ENCODE measurements at places on chromosomes 12 and 14. TPM values are rescaled to one million over a fixed set of nuclear protein-coding genes. Genes with fewer than 3 reads are reported as not detected.
A peak's percentile ranks its signal among the peaks of the same experiment; 100 is the strongest.

DNA sequence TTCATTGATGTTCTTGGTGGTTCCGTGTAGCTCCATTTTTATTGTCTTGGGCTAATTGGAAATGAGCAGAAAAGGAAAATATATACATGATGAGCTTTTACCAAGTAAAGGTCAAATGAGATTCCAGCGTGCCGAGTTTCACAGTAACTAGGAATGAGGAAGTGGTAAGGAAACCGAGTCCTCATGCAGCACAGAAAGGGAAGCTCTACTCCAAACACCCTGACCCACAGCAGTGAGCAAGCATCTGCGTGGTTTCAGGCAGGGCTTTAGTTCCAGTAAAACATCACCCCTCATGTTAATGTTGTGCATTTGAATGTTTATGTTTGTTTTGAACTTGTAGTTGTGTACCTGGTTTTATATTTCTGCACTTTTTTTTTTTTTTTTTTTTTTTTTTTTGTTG lies 208.0 kb downstream of the SLC41A2 start:
- DNase-seq: no peak

DNA sequence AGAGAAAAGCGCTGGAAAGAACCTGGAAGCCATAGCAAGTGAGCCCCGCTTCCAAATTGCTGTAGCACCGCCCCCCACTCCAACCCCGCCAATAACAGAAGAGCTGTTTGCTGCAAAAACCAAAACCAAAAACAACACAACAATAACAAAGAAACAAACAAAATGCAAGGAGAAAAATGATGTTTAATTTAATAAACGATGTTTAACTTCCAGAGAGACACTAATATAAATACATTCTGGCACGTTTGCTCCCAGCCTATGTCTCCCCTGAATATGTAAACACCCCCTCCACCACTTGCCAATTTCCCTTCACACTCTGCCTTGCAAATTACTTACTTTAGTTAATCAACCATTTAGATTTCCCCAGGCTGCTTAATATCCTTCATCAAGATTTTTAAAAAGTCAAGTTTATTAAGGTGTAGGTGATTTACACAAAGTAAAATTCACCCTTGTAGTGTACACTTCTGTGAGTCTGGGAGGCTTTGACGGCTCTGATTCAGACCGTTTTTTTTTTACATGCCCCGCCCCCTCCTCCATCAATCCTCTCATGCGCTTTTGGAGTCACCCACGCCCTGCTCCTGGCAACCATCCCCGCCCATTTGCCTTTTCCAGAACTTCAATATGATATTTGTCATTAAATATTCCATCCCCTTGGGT lies 482 bp upstream of the IFI27L2 start:
- no peak for DNase-seq

DNA sequence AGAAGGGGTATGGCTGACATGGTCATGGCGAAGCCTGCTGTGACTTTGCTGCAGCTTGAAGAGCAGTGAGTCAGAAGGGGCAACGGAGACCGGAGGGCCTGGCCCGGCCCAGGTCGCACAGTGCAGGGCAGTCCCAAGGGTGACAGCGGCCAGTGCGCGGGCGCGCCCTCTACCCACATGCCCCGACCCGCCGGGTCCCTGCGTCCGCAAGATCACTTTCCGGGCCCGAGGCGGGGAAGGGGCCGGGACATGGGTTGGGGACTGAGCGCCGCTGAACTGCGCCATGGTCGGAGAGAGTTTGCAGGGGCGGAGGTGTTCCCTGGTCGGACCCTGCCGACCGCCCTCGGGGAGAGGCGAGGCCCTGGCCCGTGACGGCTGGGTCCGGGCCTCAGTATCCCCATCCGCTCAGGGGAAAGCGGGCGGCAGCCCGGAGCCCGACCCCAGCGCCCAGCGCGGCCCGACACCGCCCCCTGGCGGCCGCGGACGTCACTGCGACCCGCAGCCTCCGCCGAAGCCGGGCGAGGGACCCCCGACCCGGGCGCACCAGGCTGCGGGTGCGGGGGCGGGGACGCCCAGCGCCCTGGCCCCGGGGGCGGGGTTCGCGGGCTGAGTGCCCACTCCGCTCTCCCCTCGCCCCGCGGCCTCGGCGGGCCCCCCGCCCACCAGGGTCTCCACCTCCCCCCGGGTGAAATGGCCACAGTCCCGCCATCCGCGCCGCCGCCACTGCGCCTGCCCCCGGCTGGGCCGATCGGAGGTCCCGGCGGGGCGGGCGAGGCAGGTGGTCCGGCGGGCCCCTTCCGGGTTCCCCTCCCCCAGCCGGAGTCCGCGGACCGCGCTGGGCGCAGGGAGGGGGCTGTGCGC lies 7.2 kb upstream of the ANKRD9 start:
- peak; percentile 91 for DNase-seq

DNA sequence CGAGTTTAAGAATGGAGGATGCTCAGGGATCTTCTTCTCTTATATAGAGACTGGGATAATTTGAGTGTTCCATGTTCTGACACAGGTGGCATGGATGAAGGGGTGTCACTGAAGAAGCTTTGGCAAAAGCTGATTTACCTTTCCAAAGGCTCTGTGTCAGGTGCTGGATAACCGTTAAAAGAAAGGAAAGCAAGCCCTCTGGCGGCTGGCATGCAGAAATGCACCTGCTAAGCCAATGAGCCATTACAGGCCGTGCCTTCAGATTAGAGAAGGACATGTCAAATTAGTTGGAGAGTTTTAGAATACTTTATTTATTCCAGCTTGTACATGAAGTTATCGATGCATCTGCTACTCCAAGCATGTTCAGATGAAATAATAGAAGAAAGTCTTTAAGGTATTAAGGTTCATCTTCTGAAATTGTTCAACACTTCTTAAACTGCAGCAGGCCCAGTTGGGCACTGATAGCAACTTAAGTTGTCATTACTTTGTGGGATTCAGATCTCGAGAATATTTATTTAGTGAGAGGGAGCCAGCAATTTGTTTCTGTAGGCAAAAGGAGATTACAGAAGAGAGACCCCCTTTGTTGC lies 678.2 kb downstream of the NRXN3 start:
- DNase-seq: no peak

Gene PLA2G1B
- total RNA-seq: not detected

Gene LBHD2
- not detected for total RNA-seq

Gene KRT77
- not detected for total RNA-seq
